ENCODE measurements at places on chromosomes 6 and 20.

DNA sequence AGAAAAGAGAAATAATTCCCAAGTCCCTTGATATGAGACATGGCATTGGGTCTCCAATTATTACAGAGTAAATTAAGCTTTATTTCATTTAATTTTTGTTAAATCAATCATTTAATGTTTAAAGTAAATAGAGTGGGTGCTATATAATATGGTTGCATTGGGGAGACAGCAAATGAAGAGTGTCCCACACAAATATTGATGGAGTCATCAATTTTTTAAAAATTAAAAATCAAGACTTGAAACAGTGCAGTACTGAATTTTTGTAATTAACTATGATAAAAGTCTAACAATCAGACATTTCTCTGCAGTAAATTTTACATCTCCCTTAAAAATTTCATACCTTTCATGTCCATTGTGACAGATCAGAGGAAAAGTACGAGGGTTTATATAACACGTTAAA is 193.9 kb upstream of the ID4 start:
- no peak for DNase-seq

DNA sequence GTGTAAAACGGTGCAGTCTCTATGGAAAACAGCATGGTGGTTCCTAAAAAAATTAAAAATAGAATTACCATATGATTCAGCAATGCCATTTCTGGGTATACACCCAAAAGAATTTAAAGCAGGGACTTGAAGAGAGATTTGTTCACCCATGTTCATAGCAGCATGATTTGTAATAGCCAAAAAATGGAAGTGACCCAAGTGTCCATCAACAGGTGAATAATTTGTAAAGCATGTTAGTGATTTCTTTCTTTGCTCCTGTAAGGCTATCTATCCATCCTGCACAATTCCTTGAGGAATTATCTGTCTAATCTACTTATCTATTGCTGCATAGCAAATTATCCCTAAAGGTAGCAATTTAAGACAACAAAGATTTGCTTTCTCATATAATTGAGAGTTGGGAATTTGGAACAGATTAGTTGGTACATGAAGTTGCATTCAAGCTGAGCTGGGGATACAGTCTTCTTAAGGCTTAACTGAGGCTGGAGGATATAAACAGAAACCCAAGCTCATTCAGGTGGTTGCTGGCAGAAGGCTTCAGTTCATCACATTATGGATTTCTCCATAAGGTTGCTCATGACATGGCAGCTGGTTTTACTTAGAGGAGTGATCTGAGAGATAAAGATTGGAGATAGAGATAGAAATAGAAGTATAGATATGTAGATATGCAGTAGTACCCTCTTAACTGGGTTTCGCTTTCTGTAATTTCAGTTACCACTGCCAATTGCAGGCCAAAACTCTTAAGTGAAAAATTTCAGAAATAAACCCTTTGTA is 62.0 kb downstream of the IL22RA2 start:
- no peak for DNase-seq

DNA sequence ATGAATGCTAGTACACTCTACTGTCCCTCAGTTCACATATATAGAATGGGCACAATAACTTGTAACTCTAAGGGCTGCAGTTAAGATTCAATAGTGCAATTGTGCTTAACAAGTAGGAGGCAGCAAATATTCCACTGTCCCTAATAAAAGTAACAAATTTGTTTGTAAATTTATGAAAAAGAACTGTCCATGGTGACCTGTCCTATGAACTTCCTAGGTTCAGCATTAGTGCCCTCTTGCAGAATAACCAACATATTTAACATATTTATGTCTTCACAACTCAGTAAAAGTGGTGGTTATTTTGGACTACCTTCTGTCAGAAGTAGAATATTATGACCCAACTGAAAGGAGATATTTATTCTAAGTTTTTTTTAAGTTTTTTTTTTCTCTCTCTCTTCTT is 327.8 kb downstream of the CENPW start:
- DNase-seq = no peak

- no peak for DNase-seq
Observed at GRCh38 chr6:90354961-90355360, 58.3 kb upstream of the BACH2 start.

DNA sequence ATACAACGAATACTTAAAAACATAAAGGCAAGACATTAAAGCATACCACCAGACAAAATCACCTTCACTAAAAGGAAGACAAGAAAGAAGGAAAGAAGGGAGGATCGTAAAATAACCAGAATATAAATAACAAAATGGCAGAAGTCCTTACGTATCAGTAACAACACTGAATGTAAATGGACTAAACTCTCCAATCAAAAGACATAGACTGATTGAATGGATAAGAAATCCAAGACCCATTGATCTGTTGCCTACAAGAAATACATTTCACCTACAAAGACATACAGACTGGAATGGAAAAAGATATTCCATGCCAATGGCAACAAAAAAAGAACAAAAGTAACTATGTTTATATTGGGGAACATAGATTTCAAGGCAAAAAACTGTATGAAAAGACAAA is 74.1 kb downstream of the LMBRD1 start:
- no peak for DNase-seq

DNA sequence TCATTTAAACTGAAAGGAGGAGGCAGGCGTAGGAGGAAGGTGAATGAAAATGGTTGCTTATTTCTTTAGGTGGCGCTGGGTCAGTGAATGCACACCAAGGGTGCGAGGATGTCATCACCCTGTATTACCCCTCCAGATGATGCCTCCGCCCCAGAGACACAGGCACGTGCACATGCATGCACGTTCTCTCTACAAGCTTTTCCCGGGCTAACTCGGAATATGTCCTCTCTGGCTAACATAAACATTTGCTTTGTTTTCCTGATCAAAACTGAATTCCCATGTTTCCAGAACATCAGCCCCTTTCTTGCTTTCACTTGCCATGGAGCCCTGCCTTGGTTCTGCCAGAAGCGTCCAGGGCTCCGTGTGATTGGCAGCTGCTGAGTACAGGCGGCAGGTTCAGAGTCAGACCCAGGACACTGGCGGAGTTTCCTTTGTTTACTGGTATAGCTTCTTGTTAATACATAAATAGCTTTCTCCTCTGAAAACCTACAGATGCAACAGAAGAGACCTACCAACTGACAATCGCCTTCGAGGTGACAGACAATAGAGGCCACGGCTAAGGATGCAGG is 131.2 kb upstream of the RPS6KA2 start:
- no peak for DNase-seq

- DNase-seq = no peak
Observed at GRCh38 chr20:47178277-47178676, 178.2 kb downstream of the ZMYND8 start.

- no peak for DNase-seq
Observed at GRCh38 chr6:139985236-139985815, 610.9 kb upstream of the CITED2 start.

GRCh38 chr6:83867527-83868161 is 8.2 kb downstream of the CYB5R4 start:
- DNase-seq = peak; percentile 22

GRCh38 chr6:12008366-12009179 is 3.5 kb upstream of the HIVEP1 start:
- peak; percentile 93 for DNase-seq

GRCh38 chr6:125018136-125018535 is 55.9 kb downstream of the RNF217 start:
- DNase-seq = no peak

GRCh38 chr20:39603219-39603618 is 641.1 kb downstream of the DHX35 start:
- DNase-seq = no peak

DNA sequence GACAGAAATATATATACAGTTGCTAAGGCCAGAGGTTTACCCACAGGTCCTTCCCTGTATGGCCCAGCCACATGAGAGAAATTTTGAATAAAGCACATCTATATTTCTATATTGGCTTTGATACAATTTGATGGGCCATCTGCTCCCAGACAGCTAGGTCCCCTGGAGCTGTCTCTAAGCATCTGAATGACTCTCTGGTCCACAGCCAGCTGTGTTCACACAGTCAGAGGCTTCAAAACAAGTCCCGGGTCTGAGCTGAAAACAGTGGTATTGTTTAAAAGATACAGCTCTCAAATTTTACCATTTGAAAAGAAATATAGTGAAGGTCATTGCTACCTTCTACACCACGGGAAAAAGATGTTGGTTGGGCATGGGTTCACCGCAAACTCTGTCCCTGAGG is 161.1 kb downstream of the SLC35B3 start:
- no peak for DNase-seq

- no peak for DNase-seq
Observed at GRCh38 chr20:38947931-38948362, 14.2 kb upstream of the DHX35 start.

GRCh38 chr6:166718516-166718915 is 91.5 kb upstream of the RPS6KA2 start:
- no peak for DNase-seq

- peak; percentile 65 for DNase-seq
Observed at GRCh38 chr6:16654701-16655100, 106.6 kb downstream of the ATXN1 start.

DNA sequence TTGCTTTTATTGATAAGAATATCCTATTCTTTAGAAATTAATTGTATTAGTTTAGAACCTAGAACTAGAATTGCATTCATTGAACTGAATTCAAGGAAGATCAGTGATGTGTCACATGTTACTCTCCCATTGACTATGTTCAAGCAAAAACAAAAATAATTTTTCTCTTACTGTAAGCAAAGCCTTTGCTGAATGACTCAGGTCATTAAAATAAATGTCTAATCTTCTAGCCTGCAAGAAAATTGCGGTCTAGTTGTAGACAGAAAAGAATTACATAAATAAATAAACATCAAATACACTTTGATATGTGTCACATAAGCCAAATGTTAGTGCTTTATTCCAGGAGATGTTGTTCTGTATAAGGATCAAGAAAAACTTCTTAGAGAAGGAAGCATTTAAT is 387.9 kb downstream of the ADGRB3 start:
- no peak for DNase-seq

DNA sequence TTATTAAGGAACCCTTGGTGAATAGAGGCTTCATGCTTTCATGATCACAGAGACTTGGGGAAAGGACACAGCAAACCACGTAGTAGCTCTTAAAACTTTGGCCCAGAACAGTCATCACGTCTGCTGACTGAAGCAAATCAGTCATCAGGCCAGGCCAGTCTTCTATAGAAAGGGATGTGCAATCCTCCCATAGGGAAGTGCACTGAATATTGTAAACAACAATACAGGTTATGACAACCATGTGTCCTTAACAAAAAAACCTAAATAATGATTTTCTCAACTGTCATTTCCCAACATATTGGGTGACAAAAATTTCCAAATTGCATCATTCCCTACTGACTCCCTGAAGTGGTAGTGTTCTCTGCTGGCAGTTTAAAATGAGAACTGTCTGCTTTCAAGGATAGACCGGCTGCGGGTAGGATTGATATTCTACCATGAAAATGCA is 388.2 kb upstream of the CITED2 start:
- DNase-seq = peak; percentile 16

Data from CD4-positive, alpha-beta T cell treated with Interleukin-17A for 1 hour (primary cell).